KBM-7 (cell line): ENCODE measurements at places on chromosomes 13 and 19.

- DNase-seq, result no peak
These were observed 235.2 kb downstream of the KLF5 start for GRCh38 chr13:73293913-73294523.

DNA sequence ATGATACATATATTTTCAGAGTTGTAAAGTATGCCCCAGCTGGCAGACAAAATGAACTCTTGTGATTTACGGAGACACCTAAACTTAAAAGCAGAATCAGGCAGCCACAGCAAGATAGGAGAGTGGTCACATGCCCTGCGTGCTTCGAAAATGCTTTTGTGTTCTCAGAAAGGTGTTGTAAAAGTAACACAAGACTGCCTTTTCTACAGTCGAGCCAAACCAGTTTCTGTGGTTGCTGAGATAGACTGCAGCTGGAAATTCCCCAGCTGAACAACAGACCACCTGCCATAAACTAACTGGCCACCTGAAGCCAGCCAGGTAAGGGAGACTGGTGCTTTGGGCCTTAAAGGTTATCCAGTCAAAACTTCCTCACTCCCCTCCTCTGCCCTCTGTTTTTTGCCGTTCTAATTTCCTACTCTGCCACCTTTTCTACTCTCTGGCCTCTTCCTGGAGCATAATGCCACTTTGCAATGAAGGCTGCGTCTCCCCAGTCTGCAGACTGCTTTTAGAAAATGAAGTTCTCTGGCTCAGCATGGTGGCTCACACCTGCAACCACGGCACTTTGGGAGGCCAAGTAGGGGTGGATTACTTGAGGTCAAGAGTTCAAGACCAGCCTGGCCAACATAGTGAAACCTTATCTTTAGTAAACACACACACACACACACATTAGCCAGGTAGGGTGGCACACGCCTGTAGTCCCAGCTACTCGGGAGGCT, 381.2 kb upstream of the SLITRK1 start:
- no peak for DNase-seq

GRCh38 chr19:51692468-51692867, 662 bp upstream of the SPACA6 start:
- no peak for DNase-seq

- DNase-seq, result no peak
These were observed 13.2 kb downstream of the KLK5 start for GRCh38 chr19:50939596-50939995.

DNA sequence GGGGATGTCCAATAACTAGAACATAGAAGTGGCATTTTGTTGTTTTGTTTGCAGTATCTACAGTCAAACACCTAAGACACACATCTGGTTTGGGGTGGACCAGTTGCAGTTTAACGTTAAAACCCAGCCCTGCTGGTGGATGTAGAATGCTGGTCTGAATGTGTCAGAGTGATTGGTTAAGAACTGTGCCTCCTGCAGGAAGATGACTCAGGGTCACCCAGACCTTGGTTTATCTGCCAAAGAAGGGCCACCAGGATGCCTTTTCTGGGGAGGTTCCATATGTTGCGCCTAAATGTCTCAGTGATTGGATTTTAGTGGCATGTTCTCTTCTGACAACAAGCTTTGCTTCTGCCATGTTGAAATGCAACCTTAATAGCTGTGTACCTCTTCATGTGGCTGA, 23.1 kb downstream of the ZNF536 start:
- no peak for DNase-seq
